GM04504 (cell line): ENCODE measurements at places on chromosomes 2 and 18.

DNA sequence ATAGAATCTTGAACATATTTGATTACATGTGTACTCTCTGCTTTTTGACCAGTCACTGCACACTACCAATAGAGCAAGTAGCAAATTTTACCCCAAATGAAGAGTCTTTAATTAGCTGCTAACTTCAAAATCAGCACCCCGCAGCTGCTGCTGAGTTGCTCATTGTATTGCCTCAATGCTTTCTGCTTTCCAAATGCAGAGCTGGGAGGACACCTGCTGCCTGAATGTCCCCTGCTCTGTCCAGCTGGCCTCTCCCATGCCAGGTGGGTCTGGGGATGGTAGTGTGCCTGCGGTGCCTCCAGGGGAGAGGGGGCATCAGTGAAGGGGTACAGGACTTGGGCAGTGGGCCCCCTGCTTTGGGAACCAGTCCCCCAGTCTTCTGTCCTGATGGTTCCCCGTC, 184.8 kb downstream of the PRKCE start:
- no peak for DNase-seq

- DNase-seq = no peak
Observed at GRCh38 chr18:10852385-10853303, 296.7 kb downstream of the PIEZO2 start.

- no peak for DNase-seq
Observed at GRCh38 chr18:2442726-2443275, 128.5 kb downstream of the METTL4 start.

DNA sequence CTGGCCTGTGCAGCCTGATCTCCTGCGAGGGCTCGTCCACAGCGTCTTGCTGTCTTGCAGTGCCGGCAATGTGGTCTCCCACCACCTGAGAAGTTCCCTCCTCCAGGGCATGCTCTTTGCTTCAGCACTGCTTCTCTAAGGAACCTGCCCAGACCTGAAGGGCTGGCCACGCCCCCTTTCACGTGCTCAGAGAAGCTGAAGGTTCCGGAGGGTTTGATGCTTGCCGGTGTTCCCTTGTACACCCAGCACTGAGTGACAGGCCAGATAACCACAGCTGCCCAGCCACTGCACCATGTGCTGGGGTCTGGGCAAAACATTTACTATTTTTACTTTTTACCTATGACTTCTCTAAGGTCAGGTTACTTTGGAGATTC, 1.7 kb upstream of the POLR2D start:
- DNase-seq = no peak

GRCh38 chr2:192208848-192209247, 14.1 kb upstream of the TMEFF2 start:
- DNase-seq = no peak

GRCh38 chr2:14558335-14558919, 74.1 kb upstream of the LRATD1 start:
- no peak for DNase-seq

DNA sequence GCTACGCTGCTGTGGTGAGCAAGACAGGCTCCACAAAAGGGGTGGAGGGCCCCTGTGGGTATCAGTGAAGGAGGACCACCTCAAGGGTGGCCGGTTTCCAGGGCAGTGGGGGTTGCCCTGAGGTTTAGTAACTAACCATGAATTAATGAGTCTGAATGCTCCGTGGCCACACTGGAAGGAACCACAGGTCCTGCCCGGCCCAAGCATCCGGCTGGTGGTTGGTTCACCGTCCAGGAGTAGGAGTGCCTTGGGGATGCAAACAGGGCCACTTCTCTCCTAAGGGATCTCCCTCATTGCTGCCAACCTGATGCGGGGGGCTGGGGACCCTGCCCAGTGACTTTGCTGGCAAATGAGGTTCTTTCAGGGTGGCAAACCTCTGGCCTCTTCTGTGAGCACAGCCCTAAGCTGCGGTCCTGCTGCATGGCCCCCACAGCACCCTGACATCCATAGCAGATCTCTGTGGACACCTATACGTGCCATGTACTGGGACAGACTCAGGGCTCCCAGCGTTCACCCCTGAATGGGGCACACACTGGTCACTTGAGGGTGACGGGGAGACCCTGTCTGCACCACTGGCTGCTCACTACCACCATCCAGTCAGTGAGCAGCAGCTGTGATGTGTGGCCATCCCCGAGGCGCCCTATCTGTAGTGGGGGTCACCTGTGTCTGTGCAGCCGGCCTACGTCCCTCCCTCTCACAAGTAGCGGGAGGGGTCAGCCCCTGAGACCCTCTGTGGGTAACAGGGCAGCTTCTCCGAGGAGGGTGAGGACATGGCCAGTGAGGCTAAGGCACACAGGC, 41.6 kb downstream of the HS6ST1 start:
- DNase-seq = no peak

DNA sequence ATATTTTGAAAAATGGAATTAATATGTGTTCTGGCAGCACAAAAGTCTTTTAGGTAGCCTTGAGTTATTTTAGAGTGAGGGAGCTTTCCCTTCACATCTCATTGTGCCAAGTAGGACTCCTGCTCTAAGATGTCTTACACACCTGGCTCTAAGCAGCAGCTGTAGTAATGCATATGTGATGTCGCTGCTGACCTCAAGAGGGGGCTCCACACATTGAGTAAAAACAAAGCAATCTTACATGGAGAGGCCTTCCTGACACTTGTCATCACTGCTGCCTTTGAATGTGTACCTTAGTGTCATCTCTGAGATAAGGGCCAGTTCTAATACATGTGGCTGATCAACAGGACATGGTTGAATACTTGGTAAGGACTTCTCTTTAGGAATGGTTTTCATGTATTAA, 75.8 kb downstream of the ACTR3 start:
- no peak for DNase-seq

DNA sequence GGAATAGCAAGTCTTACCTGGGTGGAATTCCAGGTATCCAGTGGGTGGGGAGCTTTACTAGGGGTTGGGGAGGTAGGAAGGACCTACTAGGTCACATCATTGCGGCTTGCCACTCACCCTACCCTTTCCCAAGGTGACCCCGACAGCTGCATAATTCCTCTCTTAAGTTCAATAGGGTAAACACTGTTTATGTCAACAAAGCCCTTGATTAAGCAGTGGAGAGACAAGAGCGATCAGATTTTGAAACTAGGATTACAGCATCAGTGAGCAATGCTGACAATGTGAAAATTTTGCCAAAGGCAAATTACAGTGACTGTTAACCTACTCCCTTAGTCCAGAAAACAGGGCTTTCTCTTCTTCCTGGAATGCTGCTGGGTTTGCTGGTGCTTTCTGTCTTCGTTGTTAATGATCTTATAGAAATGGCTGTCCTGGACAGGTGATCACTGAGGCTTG, 14.5 kb downstream of the SLC19A3 start:
- no peak for DNase-seq

- DNase-seq = no peak
Observed at GRCh38 chr18:37242826-37243560, 322.6 kb downstream of the CELF4 start.

DNA sequence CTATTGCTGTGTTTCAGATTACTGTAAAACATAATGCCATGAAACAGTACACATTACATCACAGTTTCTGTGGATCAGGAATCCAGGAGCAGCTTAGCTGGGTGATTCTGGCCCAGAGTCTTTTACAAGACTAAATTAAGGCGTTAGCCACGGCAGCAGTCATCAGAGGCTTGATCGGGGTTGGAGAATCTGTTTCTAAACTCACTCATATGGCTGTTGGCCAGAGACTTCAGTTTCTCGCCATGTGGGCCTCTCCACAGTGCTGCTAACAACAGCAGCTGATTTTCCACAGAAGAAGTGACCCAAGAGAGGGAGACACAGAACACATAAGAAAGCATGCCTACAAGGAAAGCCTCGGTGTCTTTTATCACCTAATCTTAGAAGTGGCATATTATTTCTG, 89.2 kb upstream of the MYO3B start:
- peak; percentile 2 for DNase-seq

GRCh38 chr2:144402251-144402650, 117.7 kb downstream of the ZEB2 start:
- DNase-seq = no peak
